NCI-H69 (cell line): ENCODE measurements at places on chromosomes 2 and 18.

GRCh38 chr2:74333896-74334586 lies 9.2 kb downstream of the SLC4A5 start:
- DNase-seq, result no peak

- peak; percentile 20 for DNase-seq
Observed at GRCh38 chr2:112542984-112543661, 858 bp downstream of the POLR1B start.

DNA sequence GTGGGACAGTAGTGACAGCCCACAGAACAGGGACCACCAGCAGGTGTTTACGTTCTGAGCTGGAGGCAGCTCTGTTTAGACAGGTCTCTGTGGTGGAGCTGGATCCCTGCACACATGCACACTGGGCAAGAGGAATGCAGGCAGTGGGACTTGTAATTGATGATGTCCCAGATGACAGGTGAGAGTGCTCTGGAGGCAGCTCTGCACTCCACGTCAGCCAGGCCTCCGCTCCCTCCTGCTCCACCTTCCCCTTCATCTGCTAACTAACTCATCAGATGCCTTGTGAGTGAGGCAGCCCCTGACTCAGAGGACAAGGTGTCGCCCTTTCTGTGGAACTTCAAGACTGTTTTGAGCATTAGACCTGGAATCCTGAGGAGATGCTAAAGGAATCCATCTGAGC lies 53.2 kb downstream of the SH3YL1 start:
- DNase-seq, result no peak

DNA sequence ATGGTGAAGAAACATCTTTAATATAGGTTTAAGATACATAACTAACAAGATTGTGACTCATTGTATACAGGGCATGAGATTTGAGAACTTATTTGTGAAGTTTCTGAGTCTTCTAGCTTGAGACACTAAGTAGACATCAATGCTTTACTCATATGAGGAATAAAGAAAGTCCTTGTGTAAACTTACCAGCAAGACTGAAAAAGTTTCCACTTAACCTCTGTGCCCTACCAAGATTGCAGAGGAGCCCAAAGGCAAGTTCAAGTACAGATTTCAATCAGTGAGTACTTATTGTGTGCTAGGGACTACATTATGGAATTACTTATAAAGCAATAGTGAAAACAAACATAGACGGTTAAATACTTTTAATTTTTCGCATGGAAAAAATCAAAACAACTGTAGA lies 1041.2 kb upstream of the CELF4 start:
- DNase-seq, result no peak

- peak; percentile 17 for DNase-seq
Observed at GRCh38 chr2:241804326-241805229, 4.4 kb upstream of the NEU4 start.

DNA sequence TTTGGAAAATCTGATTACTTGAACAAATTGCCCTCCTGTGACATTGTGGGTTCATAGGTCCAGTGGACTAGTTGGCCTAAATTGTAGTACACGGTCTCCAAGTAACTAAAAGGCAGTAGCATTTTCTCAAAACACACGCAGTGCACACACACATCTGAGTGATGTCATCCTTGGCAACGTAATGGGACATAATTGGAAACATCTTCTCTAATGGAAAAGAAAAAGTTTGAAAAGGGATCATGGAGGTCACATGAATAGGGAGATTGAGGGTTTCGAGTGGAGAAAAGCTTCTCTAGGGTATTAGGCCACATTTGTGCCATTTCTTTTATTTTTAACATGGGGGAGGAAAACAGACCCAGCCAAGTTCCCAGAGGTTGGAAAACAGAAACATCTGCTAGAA lies 93.3 kb downstream of the MAP4K4 start:
- DNase-seq, result peak; percentile 53

GRCh38 chr2:44817673-44818335 lies 123.7 kb upstream of the SIX3 start:
- DNase-seq, result peak; percentile 69

GRCh38 chr2:78024996-78025395 lies 502.8 kb upstream of the LRRTM4 start:
- no peak for DNase-seq
